ENCODE measurements at places on chromosomes 6 and 20.
A peak's percentile ranks its signal among the peaks of the same experiment; 100 is the strongest.

DNA sequence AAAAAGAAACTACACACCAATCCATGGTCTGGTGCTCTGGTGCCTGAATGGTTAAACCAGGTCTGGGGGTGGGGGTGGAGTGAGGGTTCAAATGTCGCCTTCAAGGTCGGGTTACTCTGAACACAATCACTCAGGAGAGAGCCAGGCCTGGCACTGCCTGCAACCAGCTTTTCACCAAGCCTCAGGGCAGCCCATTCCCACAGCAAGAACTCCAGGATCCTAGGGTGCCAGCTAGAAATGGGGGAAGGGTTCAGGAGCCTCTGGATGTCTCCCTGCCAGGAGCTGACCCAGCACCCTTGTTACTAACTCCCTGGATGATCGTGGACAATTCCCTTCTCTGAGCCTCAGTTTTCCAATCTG, 6.7 kb downstream of the SDC4 start:
- DNase-seq: no peak

- no peak for DNase-seq
These were observed 35.0 kb downstream of the SHPRH start for GRCh38 chr6:145929037-145929633.

- no peak for DNase-seq
These were observed 254.0 kb upstream of the GJE1 start for GRCh38 chr6:141878686-141879085.

GRCh38 chr6:36118550-36119107, 11.7 kb upstream of the MAPK13 start:
- DNase-seq: no peak

- DNase-seq: peak; percentile 53
These were observed 25.4 kb upstream of the ASIP start for GRCh38 chr20:34215711-34216381.

DNA sequence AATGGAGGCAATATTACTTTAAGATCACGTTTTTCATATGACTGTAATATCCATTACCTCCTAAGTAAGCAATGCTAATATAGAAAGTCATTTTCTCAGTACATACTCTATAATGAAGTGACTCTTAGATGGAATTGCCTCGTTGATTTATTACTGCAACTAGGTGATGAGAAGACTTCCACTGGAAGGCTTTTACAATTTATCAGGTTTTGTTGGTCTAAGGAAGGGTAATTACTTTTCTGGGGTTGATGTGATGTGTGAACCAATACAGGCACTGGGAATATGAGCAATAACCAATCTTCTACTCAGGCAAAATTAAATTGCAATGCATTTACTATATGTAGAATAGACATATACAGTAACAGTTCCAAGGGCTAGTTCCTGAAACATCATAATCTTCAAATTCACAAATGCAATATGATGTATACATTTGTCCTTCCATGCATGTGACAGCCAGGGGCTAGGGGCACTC, 635.0 kb downstream of the QKI start:
- no peak for DNase-seq

DNA sequence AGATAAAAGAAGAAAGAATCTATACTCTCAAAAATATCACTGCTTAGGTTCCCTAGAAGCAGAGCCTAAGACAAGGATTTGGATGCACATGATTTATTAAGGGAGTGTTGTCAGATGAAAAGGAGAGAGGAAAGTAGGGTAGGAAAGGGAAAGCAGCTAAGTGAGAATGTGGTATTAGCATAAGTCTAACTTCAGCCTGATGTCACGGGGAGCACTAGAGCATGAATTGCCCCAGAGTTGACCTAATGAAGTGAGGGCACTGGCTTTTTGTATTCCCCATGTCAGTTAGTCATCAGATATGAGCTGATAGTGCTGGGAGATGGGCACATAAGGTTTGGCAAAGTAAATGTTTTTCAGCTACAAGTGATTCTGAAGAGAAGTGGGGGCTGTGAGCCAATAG, 129.0 kb upstream of the THEMIS start:
- DNase-seq: no peak

GRCh38 chr6:122098201-122098678, 301.2 kb upstream of the HSF2 start:
- no peak for DNase-seq

GRCh38 chr6:72421387-72421786, 200.5 kb upstream of the KCNQ5 start:
- no peak for DNase-seq

GRCh38 chr20:44780226-44780625, 30.1 kb downstream of the RIMS4 start:
- DNase-seq: peak; percentile 58

DNA sequence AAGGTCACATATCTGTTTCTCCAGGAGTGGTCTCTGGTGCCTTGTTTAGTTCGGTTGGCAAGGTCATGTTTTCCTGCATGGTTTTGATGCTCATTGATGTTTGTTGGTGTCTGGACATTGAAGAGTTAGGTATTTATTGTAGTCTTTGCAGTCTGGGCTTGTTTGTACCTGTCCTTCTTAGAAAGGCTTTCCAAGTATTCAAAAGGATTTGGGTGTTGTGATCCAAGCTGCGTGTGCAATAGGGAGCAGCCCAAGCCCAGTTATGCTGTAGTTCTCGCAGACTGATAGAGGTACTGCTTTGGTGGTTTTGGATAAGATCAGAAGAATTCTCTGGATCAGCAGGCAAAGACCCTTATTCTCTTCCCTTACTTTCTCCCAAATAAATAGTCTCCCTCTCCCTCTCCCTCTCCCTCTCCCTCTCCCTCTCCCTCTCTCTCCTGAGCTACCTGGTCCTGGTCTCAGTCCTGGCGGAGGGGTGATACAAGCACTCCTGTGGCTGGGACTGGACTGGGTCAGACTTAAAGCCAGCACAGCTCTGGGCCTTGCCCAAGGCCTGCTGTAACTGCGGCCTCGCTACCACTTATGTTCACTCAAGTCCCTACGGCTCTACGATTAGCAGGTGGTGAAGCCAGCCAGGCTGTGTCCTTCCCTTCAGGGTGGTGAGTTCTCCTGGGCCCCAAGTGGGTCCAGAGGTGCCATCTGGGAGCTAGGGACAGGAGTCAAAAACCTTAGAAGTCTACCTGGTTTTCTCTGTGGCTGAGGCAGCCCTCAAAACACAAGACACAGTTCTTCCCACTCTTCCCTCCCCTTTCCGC, 27.3 kb upstream of the GRM4 start:
- DNase-seq: peak; percentile 34

GRCh38 chr20:24729896-24730605, 219.0 kb upstream of the CST7 start:
- DNase-seq: no peak

GRCh38 chr6:2949536-2950083, 21.8 kb downstream of the SERPINB6 start:
- no peak for DNase-seq

DNA sequence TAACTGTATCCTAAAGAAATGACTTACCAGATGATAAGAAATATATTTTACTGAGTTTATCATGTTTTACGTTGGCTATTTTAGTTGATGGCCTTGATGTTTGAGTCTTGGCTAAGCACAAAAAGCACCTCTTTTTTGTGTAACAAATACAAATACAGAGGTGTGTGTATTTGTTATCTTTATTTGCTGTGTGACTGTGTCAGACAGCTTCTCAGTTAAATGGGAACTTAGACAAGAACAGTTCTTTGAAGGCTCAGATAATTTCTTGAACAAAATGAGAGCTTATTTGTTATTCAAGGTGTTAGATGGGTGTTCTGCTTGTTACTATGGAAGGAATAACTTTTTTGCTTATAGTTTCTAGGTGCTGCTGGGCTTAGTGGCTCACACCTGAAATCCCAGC, 95.4 kb downstream of the RPS12 start:
- no peak for DNase-seq

DNA sequence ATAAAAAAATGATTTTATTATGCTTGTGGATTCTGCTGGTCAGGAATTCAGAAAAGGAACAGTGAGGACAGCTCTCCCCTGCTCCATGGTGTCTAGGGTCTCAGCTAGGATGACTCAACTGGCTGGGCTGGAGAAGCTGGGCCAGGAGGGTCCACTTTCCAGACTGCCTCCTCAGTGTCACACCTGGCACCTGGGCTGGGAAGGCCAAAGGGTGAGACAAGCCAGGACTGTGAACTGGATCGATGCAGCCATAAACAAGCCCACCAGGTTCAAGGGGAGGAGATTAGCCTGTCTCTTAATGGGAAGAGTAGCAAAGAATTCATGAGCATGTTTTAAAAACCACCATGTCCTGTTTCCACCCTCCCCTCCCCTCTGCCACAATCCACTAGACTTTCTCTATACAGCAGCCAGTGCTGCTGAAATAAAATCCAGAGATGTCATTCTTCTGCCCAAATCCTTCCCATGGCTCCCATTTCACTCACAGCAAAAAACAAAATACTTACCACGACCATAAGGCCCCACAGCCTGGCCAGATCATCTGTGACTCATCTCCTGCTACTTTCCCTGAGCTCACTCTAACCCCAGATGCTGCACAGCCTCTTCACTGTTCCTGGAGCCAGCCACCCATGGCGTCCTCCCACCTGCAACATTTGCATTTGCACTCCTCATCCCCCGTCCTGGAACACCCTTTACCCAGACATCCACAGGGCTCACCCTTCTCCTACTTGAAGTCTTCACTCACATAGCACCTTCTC, 13.8 kb downstream of the SPTLC3 start:
- no peak for DNase-seq

GRCh38 chr20:24996449-24997377, 4.2 kb upstream of the APMAP start:
- DNase-seq: no peak

DNA sequence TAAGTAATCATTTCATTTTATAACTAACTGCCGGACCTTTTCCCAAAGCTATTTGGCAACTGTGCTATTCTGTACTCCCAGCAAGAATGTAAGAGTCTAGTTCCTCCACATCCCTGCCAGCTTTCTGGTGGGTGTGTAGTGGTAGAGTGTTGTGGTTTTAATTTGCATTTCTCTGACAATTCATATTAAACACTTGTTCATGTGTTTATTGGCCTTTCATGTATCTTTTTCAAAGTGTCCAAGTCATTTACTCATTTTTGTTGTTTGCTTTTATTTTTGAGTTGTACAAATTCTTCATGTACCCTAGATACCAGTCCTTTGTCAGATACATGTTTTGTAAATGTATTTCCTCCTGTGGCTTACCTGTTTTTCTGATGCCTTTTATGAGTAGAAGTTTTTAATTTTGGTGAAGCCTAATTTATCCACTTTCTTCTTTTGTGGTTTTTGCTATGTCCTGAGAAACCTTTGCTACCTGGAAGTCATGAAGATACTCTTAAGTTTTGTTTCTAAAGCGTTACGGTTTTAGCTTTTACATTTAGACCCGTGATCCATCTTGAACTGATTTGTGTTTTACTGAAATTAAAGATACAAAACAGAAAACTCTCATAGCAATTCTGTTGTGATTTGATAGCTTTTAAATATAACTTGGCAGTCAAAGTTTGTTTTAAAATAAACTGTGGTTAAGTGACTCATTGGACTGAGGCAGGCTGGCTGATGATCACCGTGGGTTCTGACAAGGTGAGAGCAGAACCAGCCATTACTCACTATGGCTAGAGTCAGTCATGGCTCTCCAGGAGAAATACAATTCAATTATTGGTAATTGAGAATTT, 8.0 kb downstream of the MYLIP start:
- DNase-seq: no peak

GRCh38 chr6:97288188-97288587, 5.2 kb upstream of the MMS22L start:
- DNase-seq: no peak

GRCh38 chr6:89818977-89819335, 638 bp downstream of the MDN1 start:
- DNase-seq: no peak

DNA sequence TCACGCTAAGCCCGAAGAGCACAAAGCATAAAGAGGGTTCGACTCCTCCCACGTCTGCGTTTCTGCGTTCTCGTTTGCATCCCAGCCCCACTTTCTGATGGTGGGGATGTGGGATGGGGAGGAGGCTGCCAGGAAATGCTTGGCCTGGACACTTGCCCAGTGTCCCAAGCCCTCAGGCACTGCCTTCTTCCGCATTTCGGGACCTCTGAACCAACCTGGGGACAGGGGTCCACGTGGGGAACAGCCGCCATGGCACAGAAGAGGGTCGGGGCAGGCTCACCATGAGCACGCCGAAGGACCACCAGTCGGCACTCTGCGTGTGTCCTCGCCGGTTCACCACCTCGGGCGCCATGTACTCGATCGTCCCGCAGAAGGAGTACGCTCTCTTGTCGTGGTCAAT, 88.2 kb downstream of the RAMACL start:
- no peak for DNase-seq

- DNase-seq: no peak
These were observed 21.0 kb upstream of the AVP start for GRCh38 chr20:3105256-3106137.

DNA sequence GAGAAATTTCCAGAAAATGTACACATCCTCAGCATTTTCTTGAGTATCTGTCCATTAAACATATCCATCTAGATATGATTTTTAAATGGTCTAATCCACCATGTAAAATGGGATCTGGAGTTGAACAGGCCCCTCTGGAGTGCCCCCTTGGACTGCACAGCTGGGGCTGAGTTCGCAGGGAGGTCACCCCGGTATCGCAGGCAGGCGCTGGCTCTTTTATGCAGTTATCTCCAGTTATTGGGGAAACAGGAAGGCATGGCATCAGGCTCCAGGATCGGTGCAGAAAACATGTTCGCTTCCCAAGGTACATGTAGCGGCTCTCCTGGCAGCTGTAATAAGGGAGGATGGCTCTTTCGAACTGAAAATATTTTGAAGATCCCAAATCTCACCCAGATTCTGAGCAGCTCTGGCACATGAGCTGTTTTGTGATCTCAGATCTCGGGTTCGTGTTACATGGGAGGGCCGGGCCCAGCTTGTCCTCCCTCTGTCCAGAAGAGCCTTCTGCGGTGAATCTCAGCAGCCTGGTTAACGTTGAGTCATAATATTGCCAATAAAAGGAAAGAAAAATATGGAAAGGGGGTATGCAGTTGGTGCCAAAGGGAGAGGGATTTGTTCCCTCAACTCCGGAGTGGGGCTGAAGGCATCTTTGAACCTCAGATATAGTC, 167.7 kb downstream of the EYA2 start:
- peak; percentile 24 for DNase-seq

GRCh38 chr6:120648713-120649112, 685.6 kb downstream of the TBC1D32 start:
- DNase-seq: no peak

GRCh38 chr6:167569041-167569805, 244.3 kb downstream of the TTLL2 start:
- no peak for DNase-seq

GRCh38 chr6:45921691-45922281, 93.9 kb downstream of the CLIC5 start:
- peak; percentile 30 for DNase-seq

DNA sequence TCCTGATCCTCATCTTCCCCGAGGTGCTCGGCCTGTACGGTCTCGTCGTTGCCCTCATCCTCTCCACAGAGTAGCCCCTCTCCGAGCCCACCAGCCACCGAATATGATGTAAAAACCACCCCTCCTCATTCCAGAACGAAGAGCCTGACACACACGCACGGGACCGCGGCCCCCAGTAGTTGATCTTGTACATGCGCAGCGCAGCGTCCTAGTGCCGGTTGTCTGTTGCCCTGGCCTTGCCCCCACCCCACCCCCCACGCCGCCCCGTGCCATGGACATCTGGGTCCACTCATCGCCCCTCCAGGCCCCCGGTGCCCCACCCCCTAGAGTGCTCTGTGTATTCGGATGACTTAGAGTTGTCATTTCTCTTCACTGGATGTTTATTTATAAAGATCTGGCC, 5.2 kb upstream of the PRPH2 start:
- DNase-seq: no peak

GRCh38 chr20:4932061-4932460, 69.2 kb downstream of the SLC23A2 start:
- no peak for DNase-seq
